NCI-H2081 treated with DMSO at 0.1 percent for 48 hours (cell line): ENCODE measurements at places on chromosomes 6 and 20.

- no peak for DNase-seq
These were observed 109.7 kb downstream of the BFSP1 start for GRCh38 chr20:17421493-17421892.

DNA sequence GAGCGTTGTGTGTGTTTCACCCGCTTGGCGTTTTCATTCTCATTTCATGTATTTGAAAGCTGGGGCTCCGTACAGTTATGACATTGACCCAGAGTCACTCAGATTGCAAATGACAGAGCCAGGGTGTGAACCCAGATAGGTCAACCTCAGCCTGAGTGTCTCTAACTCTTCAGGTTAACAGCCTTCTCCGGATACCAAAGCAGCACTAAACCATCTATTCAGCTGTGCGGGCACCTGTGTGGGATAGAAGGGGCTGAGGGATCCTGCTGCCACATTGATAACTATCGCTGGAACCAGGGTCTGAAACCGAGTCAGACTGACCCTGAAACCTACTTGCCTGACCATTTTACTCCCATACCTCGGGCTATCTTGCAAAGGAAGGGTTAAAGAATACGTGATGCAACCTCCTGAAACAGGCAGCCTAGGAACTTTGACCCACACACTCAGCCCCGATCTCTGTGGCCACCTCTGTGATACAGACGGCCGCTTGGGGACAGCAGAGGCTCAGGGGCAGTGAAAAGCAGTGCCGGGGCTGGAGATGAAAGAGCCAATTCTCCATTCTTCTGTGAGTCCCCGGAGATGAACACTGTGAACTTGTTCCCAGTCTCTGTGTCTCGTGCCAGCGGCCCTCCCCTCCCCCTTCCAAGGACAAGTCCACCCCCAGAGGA, 233.5 kb upstream of the QKI start:
- no peak for DNase-seq

DNA sequence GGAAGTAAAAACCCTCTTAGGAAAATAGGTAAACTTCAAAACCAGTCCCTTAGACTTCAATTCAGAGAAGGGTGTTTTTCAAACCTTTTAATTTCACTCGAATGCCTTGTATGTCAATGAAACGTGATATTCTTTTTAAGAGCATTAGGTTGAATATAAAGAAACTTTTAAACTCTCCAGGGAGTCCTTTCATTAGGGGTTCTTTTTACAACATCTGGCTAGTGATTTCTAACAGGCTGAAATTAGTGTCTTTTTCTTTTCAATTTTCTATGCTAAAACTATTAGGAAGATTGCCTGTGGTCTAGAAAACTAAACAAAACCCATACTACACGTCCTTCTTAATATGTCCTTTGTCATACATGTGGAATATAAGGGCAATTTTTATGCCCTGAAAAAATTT, 569.7 kb upstream of the CITED2 start:
- no peak for DNase-seq

DNA sequence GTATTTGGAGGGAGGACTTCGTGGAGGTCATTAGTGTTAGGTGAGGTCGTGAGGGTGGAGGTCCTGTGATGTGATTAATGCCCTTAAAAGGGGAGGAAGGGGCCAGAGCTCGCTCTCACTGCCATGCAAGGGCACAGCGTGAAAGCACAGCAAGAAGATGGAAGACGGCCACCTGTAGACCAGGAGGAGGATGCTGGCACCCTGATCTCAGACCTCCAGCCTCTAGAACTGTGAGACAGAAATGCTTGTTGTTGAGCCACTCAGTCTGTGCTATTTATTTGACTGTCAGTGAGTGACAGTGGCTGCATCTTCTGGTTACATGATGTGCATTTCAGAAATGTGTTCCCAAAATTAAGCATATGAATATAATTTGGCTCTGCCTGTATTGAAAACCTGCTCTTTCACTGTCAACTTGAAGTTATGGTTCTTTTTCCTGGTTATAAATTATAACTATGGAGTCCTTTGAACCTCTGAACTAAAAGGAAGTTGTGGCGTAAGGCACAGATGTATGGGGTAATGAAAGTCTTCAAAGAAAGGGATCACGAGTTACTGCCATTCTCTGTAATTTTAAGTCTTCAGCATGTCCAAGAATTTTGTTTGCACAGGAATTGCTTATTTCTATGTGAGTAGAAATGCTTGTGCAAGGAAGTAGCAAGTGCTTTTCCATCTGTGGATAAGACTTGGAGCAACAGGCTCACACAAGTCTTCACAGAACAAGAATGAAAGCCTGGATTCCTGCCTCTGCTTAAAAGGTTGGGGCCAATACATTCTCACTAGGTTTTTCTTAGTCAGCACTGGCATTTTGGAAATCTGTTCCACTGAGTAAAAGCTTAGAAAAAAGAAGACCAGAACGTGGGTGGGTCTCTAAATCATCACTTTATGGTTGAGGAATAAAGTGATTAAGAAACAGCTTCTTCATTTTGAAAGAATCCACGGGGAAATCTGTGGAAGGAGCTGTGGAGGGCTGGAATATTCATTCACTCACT, 10.3 kb downstream of the PPP1R14C start:
- DNase-seq: no peak

DNA sequence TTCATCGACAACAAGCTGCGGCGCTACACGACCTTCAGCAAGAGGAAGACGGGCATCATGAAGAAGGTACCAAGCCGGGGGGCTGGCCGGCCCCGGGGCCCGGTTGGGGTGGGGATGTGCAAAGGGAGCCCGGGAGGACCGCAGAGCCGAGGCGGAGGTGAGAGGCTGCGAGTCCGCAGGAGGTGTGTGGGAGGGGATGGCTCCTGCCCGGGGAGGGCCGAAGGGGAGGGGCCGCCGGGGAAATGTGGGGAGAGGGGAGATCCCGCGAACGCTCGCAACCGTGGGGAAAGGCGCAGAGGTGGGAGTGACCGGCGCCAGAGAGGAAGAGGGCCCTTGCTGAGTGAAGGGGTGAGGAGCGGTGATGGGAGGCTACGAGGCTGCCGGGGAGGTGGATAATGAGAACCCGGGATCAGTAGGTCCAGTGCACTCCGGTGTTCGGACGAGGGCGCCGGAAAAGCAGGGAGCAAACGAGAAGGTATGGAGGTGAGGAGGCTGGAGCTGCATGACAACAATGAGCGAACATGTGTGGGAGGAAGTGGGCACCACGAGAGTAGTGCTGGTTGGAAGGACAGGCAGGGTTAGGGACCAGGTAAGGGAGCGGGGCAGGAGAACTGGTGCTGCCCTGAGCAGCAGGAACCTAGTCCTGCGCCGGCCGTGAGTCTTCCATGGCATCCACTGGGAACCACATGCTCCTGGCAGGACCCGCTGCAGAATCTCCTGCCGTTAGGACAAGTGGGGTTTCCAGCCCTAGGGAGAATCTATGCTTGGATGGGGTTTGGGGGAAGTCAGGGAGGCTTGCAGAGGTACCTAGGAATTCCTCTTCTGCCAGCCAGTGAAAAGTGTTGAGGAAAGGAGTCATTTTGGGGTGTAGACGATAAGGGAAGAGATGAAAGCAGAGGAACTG, 1.3 kb downstream of the SRF start:
- no peak for DNase-seq

DNA sequence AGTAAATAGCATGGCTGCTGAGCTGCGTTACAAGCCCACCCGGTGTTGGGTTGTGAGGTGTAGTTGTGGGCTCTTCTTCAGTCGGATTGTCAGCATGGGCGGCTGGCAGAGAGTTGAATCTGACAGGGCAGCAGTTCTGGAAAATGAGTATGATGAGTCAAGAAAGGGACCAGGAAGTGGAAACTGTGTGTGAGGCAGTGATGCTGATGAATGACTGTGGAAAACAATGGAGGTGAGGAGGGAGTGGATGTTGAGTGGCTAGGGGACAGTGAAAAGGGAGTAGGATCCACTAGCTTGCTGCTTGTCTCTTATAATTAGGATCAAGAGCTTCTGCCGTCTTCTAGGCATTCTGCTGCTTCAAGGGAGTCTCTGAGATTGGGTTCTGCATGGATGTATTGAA, 154.3 kb downstream of the ESR1 start:
- DNase-seq: no peak

- DNase-seq: no peak
These were observed 254.4 kb upstream of the PMEPA1 start for GRCh38 chr20:57964011-57964862.

GRCh38 chr6:1242021-1242420, 69.9 kb upstream of the FOXQ1 start:
- DNase-seq: no peak

- DNase-seq: no peak
These were observed 839 bp upstream of the HRH3 start for GRCh38 chr20:62220666-62221568.

DNA sequence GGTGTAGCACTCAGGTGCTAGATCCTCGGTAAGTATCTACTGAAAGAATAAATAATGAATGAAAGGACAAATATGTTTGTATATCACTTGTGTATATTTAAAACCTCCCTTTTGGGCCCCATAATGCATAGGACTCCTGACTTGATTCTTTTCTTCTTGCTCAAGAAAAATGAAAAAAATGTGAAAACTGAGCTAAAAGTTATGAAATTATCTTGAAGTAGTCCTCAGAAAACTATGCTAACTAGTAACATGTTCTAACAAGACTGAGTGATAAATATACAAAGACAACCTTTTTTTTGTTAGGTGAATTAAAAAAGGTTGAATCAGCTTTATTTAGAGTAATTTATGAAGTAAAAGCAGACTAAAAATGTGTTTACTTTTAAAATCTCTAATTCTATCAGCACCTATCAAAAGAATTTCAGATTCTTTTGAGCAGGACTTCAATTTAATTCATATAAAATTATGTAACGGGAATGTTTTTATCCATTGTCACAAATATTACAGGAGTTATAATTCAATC, 247.8 kb upstream of the JAG1 start:
- no peak for DNase-seq

GRCh38 chr6:157539421-157539822, 158.4 kb downstream of the ZDHHC14 start:
- DNase-seq: no peak

DNA sequence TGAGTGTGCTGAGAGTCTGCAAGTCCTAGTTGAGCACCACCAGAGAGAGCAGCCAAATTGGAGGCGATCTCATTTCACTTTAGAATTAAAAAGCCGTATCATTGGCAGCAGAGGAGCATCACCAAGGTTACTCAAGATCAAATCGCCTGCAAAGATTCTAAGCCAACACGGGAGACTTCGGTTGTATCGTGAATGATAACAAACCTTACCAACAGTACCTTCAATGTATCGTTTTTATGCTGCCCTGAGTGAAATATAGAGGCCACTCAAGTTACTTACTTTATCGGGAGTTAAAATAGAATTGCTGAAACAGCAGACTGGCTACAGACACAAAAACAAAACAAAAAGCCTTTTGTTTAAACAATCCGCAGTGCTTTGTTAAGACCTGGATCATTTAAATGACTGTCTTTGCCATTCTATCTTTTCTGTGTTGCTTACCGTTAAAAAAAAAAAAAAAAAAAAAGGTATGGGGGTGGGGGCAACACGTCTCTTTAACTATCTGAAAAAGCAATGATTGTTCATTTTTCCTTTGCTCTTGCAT, 14.2 kb downstream of the NHSL1 start:
- DNase-seq: no peak

- DNase-seq: peak; percentile 2
These were observed 4.2 kb downstream of the SCML4 start for GRCh38 chr6:107819964-107820337.

GRCh38 chr6:108616544-108616943, 55.8 kb downstream of the FOXO3 start:
- no peak for DNase-seq

GRCh38 chr6:99330159-99330558, 19.3 kb downstream of the FAXC start:
- no peak for DNase-seq

DNA sequence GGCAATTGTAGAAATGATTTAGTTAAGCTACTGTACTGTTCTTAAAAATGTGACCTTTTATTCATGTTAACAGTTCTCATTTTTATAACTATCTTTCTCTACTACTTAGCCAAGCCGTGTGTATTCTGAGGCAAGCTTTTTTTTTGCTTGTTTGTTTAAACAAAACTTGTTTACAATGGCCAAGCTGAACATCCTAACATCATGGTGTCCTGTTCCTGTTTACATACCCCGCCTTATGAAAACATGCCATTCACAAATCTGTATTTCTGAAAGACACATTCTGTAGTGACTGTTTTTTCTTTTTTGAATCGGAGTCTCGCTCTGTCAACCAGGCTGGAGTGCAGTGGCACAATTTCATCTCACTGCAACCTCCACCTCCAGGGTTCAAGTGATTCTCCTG, 140.9 kb downstream of the NCOA3 start:
- DNase-seq: no peak

GRCh38 chr20:42484790-42485375, 704.8 kb downstream of the PTPRT start:
- DNase-seq: no peak

DNA sequence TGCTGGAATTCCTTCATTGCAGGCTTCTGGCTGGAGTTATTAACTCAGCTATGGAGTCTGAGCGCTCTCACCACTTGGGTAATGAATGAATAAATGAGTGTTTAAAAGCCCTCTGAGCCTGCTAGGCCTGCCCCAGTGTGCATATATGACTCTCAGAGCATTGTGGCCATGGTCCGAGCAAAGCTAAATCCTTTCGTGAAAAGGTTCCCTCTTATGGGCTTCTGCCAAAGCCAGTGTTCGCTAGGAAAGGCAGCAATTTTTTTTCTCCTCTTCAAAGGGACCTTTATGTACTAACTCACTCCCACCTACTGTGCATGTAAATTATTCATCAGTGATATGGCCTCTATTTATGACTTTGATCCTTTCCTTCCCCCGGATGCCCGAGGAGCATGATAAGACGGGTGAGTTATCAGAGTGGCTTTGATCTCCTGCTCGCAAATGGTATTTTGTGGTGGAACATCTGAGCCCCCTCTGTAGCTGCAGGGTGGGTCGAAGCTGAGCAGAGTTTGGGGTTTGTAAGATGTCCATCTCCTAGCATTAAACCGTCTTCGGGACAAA, 88.6 kb downstream of the LINC00237 start:
- no peak for DNase-seq

- no peak for DNase-seq
These were observed 54.1 kb downstream of the TULP4 start for GRCh38 chr6:158366363-158366762.

- no peak for DNase-seq
These were observed 69.8 kb downstream of the STXBP5 start for GRCh38 chr6:147274012-147274411.

DNA sequence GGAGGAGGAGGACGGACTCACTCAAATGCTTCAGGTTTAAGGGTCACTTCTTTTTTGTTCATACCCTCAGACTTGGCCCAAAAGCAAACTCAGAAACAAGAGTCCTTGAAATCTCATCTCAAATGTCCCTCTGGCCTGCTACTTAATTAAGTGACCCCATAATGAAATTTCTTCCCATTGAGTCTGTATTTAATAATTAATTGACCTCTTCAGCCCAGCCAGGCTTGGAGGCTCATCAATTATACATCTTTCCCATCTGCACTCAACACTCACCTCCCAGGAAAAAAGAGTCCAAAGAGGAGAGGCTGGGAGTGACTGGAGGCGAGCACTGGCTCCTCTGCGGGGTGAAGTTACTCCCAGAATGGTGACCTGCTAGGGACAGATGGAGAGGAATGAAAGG, 90.5 kb upstream of the EYA2 start:
- no peak for DNase-seq
